ENCODE measurements at places on chromosomes 7 and 10.

GRCh38 chr10:58971211-58971610 lies 205.2 kb upstream of the PHYHIPL start:
- no peak for DNase-seq

DNA sequence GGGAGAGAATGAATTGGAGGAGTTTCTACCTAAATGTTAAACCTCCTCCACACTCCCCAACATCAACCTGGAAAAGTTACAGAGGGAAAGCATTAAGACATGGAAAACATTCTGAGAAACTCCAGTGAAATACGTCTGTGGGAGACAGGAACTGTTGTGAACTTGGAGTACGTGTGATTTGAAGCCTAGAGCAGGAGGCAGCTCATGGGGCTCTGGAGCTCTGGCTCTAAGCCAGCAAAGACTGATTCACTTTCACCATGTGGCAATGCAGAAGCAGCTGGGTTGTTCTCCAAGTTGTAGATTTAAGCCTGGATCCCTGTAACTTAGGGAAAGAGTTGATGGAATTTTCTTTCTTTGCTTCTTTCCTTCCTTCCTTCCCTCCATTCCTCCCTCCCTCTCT lies 503.2 kb downstream of the NRG3 start:
- no peak for DNase-seq

GRCh38 chr7:139733751-139734150 lies 44.0 kb downstream of the HIPK2 start:
- DNase-seq = no peak

DNA sequence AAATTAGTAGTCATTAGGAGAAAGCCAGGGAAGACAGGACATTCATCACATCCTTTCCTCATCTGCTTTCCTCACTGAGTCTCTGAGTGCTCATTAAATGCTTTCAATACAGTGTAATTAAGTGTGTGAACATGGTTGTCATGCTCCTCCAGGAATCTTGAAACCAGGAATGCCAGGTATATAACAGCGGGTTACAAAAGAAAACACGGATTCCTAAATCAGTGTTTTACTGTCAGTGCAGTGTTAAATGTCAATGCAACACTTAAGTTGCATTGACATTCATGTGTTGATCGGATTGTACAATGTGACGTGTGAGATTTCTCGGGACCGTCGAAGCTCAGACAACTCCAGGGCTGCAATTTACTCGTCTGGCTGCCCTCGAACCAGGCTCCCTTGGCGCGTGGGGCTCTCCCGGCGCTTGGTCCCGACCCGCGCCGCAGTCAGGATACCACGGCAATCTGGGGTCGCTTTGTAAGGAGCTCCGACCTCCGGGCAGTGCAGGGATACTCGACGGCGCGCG lies 455 bp upstream of the SPAG6 start:
- no peak for DNase-seq

GRCh38 chr7:131026297-131027000 lies 292.4 kb upstream of the KLF14 start:
- no peak for DNase-seq
